ENCODE measurements at places on chromosomes 13 and 19.

GRCh38 chr19:9070066-9070465, 16.8 kb upstream of the OR1M1 start:
- DNase-seq: no peak

GRCh38 chr13:106100171-106100919, 435.1 kb downstream of the EFNB2 start:
- no peak for DNase-seq

GRCh38 chr19:46537136-46538097, 41.8 kb upstream of the PNMA8B start:
- peak; percentile 48 for DNase-seq

GRCh38 chr13:108915634-108916512, 286.5 kb downstream of the MYO16 start:
- peak; percentile 55 for DNase-seq

- no peak for DNase-seq
Observed at GRCh38 chr13:59360108-59360507, 803.6 kb downstream of the DIAPH3 start.
